ENCODE measurements at places on chromosomes 16 and 17.

DNA sequence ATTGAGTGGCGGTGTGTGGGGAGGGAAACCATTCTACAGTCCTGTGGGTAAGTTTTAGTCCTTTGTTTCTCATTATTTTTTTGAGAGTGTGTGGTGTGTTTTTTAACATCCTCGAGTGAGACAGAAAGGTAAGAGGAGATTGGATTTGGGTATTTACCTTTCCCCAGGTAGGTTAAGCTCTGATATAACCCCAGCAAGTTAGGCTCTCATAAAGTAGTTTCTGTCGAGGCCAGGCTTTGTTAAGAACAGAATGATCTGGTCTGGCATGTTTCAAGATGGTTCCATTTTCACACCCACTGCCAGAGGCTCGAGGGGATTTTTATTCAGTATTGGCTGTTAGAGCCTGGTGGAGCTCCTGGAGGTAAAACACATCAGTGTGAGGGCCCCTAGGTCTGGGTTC is 62.9 kb downstream of the BCAS3 start:
- no peak for DNase-seq

GRCh38 chr17:8153525-8153956 is 1.3 kb upstream of the PER1 start:
- DNase-seq = peak; percentile 84

DNA sequence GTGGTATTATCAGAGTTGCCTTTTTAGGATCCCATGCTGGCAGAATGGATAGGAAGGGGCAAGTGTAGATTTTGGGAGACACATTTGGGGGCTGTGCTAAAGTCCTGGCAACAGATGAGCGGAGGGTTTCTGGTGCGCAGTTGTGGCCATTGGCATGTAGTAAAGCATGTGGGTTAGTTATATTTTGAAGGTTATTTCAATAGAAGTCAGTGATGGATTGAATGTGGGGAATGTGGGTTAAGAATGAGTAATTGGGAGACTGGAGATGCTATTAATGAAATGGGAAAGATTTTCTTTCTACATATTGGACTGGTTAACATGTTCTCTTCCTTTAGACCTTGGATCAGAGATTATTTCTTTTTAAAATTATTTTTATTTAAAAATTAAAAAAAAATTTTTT is 10.0 kb downstream of the DUS2 start:
- DNase-seq = no peak

DNA sequence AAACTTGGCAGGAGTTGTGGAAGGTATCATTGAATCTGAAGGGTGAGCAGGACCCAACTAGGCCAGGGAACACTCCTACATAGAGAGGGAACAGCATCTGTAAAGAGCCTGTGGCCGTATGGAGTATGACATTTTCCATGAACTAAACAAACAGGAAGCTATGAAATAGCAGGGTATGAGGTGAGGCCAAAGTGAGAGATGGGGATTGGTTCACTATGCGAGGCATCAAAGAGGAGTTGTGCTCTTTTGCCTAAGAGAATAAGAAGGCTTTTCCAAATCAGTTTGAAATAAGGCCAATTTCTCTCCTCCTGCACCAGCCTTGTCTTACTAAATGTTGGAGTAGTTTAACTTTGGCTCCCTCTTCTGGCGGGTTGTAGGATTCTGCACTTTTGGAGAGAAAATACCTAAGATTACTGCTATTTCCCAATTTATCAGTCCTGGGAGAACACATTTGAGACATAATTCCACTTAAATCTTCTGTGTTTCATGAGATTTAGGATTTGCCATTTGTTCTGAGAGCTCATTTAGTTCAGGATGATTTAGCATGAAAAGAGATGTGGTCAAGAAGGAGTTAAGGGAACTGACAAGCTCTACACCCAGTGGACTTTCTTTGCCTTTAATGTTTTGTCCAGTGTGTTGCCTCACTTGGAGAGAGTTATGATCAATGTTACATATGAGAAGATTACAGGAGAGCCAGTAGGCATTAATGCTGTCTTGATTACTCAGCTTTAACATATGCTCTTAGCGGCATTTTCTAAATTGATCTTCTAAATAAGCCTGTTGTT is 55.4 kb downstream of the TNRC6C start:
- DNase-seq = peak; percentile 24

- DNase-seq = no peak
Measured at GRCh38 chr17:5523249-5523648, 36.9 kb downstream of the MIS12 start.

DNA sequence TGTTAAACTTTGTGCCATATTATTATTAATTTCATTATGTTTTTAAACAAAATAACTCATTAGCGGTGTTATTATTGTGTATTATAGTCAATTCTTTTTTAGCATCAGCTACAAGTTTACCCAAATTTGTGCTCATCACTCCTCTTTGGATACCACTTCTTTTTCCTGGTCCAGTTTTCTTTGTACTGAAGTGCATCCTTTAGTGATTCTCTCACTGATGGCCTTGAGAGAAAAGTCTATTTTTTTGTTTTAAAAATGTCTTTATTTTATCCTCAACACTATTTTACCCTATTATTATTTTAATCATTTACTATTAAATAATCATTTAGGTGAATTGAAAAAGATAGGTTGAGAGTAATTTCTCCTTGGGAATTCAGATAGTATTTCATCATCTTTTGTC is 99.2 kb downstream of the RGS9 start:
- DNase-seq = no peak

DNA sequence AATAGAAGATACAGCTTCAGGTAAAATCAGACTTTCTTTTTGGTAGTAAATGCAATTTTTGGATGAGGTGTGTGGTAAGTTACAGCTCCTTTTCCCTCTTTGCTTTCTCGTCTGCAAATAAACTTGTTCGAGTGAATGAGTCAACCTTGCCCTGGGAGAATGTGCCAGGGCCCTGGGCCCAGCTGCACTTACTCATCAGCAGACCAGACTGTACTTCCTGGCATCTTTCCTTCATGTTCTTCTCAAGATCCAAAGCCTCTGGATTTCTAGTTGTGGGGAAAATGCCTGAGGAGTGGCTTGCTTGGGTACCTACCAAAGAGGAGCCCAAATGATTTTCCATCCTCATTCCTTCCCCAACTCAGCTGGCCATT is 5.4 kb upstream of the G6PC1 start:
- DNase-seq = peak; percentile 27

GRCh38 chr16:86020971-86021370 is 122.0 kb downstream of the IRF8 start:
- no peak for DNase-seq

- no peak for DNase-seq
Measured at GRCh38 chr17:286571-286970, 66.0 kb downstream of the RPH3AL start.

- no peak for DNase-seq
Measured at GRCh38 chr17:40469805-40470675, 26.8 kb downstream of the IGFBP4 start.

GRCh38 chr16:48182979-48183537 is 27.3 kb upstream of the ABCC12 start:
- DNase-seq = no peak

DNA sequence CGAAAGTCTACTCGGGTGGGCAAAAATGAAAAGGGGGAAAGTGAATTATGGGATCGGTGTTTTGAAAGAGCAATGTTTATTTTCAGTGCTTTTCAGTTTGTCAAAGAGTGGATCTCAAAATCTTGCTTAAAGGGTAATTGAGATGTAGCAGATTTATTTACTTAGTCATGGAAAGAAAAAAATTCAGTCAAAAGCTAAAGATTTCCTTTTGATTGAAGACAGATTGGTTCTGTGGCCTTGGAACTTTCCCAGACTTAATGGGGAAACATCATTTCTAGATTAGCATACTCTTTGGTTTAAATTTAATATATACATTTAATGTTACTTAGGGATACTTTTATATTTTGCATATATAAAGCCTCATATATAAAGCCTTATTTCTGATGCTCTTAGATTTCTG is 20.6 kb downstream of the PRKAR1A start:
- DNase-seq = no peak

GRCh38 chr17:46043606-46044005 is 44.6 kb downstream of the STH start:
- DNase-seq = no peak

GRCh38 chr16:49876716-49877129 is 20.8 kb upstream of the ZNF423 start:
- DNase-seq = no peak

- no peak for DNase-seq
Measured at GRCh38 chr16:87685405-87685755, 80.4 kb downstream of the KLHDC4 start.

DNA sequence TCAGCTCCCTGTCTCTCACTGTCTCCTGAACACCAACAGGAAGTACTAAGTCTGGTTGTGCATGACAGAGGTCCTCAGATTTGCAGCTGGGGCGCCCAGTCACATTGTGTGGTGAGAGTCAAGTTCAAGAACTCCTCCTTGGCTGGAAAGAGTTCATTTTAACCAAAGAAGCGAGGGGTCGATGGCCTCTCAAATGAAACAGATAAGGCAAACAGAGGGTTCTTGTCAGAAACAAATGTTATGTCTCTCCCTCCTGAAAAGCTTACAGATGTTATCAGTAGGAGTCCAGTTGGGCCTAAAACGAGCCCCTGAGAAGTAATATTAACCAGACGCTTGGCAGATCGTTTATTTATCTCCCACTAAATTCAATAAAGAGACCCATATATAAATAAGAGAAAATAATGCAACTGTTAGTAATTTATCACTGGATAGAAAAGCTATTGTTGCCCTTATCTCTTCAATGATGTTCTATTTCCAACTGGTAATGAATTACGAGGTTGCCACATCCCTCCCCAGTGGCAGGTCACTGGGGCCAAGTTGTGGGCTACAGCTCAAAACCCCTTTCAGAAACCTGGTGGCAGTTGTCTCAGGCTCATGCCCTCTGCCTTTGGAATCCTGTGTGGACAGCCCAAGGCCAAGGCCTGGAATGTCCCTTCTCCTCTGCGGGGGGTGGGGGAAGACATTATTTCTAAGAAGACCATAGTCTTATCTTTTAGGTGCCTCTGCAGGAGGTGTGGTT is 307.5 kb upstream of the DYNLRB2 start:
- DNase-seq = no peak

DNA sequence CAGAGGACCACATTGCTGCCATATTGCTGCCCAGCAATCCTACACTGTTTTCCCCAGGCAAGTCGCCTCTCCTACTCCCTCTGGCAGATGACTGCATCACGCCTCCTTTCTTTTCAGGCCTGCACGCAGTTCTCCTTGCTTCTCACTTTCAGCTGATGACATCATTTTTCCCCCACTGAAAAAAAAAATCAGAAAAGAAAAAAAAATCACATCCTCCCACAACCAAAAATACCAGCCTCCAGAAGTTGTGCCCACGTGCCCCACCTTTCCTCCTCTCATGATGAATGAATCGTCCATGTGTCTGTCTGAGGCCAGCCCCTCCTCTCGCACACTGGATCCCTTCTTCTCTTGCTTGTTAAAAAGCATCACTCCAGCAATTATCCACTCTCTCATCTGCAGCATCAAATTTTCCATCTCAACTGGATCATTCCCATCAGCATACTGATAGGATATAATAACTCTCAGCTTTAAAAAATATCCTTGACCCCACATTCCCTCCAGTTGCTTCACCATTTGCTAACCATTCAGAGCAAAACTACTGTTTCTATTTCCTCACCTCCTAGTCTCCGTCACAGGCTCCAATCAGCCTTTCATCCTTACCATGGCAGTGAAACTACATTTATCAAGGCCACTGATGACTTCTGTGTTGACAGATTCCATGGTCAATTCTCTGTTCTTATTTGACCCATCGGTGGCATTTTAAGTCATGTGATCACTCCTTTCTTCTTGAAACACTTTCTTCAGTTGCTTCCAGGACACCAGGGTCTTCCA is 30.1 kb upstream of the DYNLL2 start:
- DNase-seq = no peak

DNA sequence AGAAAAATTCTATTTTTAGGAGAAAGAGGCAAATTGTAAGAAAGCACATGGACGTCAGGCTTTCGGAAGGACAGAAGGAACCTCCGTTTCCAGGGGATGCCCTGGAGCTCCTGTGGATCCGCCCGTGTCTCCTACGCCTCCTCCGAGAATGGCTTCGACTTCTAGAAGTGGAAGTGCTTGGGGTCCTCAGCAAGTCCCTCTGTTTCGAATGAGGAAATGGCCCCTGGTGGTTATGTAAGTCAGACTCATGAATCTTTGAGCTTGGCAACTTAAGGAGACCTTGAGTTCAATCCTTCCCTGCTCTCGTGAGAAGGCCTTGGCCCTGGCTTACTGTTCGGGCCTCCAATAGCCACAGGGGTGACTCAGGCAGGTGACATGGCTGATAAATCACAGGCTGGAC is 38.9 kb downstream of the COX4I1 start:
- DNase-seq = no peak

DNA sequence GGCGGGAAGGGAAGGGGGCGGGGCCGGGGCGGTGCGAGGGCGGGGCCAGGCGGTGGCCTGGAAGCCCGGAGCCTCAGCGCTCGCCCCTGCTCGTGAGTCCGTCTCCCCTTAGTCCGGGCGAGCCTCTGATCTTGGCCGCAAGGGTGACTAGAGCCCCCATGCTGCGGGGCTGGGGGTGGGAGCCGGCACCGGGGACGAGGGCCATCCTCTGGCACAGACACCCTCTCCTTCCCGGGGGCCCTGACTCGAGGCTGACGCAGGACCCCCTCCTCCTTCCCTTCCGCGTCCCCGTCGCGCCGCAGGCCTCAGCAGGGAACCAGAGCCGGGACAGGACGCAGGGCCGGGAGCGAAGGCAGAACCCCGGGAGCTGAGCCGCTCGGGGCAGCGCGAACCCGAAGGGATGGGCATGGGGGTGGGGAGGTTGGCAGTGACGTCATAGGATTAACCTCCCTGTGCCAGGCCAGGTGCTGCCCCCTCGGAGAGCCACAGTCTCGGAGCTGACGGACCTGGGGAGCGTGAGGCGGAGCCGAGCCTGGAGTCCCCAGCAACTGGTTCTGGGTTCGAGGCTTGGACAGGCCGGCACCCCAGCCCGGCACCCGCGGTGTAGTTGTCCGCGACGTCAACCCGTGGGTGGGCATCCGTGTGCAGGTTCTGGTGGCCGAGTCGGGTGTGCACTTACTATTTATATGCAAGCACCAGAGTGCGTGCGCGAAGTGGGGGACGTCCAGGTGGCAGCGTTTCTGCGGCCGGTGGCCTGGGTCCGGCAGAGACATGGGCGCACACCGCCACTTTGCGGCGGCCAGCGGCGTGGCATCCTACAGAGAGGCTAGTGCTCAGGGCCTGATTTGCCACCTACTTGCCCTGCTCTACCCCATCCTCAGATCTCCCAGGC is 503 bp upstream of the PLCD3 start:
- peak; percentile 46 for DNase-seq

GRCh38 chr16:85650135-85650843 is 37.2 kb downstream of the GSE1 start:
- DNase-seq = peak; percentile 52

GRCh38 chr17:35774499-35774898 is 13.8 kb downstream of the C17orf50 start:
- DNase-seq = no peak
